ENCODE measurements at places on chromosomes 5 and 9. TPM values are rescaled to one million over a fixed set of nuclear protein-coding genes. Genes with fewer than 3 reads are reported as not detected.

Gene POLR3G
- total RNA-seq: 9.4 TPM

Gene PITX1
- 3.0 TPM for total RNA-seq

Gene GRIN3A
- 0.16 TPM for total RNA-seq

Gene NDFIP1
- 319 TPM for total RNA-seq

Gene CYLC2
- total RNA-seq: 20.5 TPM

Gene HAVCR1
- total RNA-seq: 1.1 TPM

Gene LIX1
- total RNA-seq: not detected

Gene TAF11L6
- not detected for total RNA-seq

Gene MYMK
- total RNA-seq: not detected

Measured in testis (tissue), 5 donors.